Psoas muscle (tissue), 8 donors: ENCODE measurements at places on chromosomes 5 and 9.

- DNase-seq: no peak
These were observed 342.0 kb upstream of the WWC1 start for GRCh38 chr5:167949435-167949834.

DNA sequence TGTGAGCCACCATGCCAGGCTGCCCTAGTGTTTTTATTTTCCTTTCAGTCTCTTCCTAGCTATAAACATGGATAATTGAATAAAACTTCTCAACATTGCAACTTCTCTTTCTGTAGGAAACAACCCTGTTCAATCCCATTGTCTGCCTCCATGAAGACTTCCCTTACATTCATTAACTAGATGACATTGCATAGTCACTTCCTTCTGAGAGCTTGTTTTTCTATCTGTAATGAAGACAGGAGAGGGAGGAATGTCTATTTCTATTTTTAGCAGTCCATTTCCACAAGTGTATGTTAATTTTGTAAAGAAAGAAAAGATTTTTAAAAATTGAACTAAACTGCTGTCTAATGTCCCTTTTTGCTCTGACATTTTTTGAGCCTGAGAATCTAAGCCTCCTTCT is 55.6 kb upstream of the MELK start:
- no peak for DNase-seq

GRCh38 chr5:97980291-97980690 is 793.2 kb upstream of the RGMB start:
- no peak for DNase-seq

DNA sequence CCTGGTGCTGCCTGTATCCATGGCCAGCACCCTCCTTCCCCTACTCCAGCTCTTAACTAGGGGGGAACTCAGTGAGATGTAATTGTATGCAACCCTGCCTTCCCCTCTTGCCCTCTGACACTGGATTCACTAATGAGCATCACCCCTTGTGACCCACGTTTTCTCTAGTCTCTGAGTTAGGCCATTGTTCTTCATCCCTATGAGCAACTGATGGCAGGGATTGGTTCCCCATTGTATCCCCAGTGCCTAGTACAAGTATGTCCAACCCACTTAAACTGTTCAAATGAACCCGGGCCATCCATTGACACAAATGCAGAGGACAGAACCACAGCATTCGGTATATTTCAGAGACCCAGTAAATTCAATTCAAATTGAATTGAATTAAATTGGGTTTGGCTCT is 77.6 kb upstream of the ASTN2 start:
- DNase-seq: no peak

DNA sequence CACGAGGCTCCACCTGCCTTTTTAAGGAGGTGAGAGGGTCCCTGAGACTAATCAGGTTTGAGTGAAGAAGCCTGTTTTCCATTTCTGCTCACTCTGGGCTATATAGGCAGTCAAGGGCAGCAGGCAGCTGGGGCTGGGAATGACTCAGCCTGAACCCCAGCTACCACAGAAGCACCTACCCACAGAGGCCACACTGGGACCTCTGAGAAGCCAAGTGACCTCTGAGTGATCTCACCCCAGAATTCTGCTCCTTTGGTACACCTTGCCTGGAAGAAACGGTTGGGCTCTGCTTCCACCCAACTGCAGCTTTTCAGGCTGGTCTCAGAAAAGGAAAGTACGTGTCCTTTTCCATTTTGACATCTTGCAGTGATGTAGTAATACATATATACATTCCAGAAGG is 6.8 kb downstream of the FAM219A start:
- DNase-seq: no peak

GRCh38 chr9:12846035-12846434 is 71.2 kb downstream of the LURAP1L start:
- no peak for DNase-seq

GRCh38 chr5:137086342-137086741 is 412.8 kb downstream of the SPOCK1 start:
- no peak for DNase-seq

- no peak for DNase-seq
These were observed 102.0 kb downstream of the PHF2 start for GRCh38 chr9:93678199-93679019.

- DNase-seq: no peak
These were observed 35.1 kb downstream of the TDRD7 start for GRCh38 chr9:97447001-97447400.

DNA sequence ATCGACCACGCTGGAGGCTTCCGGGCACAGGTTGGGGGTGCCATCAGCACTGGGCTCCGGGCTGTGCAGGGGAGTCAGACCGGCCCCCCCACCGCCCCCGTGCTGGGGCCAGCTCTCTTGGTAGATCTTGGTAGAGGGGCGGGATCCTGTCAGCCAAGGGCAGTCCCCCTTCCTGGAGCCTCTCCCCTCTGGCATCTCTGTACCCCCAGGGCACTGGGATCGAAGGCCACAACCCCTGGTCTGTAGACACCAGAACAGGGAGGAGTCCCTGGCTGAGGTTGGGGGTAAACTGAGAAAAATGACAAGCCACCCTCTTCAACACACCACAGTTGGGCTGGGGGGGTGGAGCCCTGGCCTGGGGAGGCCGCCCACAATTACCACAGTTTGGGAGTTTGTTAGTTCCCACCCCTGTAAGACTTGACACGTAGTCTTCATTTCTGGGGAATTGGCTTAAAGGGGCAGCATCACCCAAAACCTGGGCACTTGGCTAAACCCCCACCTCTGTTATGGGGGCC is 882 bp downstream of the CERCAM start:
- peak; percentile 64 for DNase-seq

DNA sequence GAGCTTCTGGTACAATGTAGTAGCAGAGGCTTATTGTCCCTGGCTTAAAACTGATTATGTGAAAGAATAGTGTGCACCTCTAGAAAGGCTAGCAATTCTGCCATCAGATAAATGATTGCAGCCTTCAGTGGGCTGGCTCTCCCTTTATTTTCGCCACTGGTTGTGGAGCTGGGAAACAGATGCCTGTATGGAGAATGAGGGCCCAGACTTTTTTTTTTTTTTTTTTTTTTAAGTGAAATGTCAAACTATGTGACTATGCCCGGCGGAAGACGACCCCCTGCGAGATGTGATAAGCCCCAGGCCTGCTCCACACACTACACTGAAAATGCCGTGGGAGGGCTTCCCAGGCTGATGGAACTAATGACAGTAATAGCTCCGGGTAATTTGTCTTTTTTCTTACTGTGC is 28.7 kb downstream of the ISL1 start:
- no peak for DNase-seq

GRCh38 chr9:121963528-121963995 is 129.5 kb downstream of the TTLL11 start:
- no peak for DNase-seq

- DNase-seq: no peak
These were observed 135.0 kb downstream of the TAF11L14 start for GRCh38 chr5:17769277-17769676.

- no peak for DNase-seq
These were observed 1013.6 kb downstream of the CDH9 start for GRCh38 chr5:26024774-26025173.

- DNase-seq: no peak
These were observed 38.3 kb upstream of the SNCAIP start for GRCh38 chr5:122273696-122274095.

- no peak for DNase-seq
These were observed 638.3 kb downstream of the CCDC171 start for GRCh38 chr9:16191191-16191590.

- DNase-seq: peak; percentile 49
These were observed 439.0 kb downstream of the ENC1 start for GRCh38 chr5:74201334-74202081.

DNA sequence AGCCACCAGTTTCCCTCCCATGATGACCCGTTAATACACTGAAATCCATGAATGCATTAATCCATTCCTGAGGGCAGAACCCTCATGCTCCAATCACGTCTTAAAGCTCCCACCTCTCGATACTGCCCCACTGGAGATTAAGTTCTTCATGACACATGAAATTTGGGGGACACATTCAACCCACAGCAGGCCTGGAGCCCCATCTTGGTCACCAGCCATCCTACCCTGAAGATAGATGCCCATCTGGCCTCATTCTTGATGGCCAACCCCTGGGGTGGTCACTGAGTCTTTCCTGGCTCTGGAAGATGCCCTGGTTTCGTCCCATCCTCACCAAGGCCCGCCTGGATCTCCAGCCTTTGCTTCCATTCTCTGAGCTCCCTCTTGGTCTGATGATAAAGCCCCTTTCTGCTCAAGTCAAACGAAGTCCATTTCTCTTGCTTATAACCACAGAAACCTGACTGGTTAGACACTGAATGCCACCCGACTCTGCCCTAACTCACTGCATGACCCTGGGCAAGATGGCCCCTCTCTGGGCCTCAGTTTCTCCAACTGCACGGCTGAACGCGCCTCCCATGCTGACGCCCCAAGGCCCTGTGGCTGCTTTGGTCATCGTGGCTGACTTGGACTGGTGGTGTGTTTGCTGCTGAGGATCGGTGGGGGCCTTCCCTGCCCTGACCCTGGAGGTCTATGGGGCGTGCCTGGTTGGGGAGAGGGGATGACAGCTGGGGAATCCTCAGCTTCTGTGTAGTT is 138.4 kb upstream of the IER5L start:
- no peak for DNase-seq
